ENCODE measurements at places on chromosomes 5 and 9.

- no peak for DNase-seq
Measured at GRCh38 chr5:93874080-93874479, 132.7 kb upstream of the POU5F2 start.

DNA sequence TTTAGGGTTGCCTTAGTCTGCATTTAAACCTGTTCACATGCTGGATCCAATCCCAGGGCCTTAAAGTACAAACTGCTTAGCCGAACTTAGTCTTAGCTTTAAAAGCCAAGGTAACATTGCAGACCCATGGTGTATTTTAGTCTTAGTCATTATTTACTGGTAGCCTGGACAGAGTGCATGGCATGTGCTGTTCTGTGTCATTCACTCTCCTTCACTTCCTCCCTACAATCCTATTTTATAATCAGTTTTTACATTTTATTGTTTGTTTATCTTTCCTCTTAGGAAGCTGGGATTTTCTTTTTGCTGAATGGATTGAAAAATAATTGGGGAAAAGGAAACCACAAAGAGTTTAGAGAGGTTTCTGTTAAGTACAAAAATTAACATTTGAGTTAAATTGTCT, 29.4 kb upstream of the TAL2 start:
- no peak for DNase-seq

DNA sequence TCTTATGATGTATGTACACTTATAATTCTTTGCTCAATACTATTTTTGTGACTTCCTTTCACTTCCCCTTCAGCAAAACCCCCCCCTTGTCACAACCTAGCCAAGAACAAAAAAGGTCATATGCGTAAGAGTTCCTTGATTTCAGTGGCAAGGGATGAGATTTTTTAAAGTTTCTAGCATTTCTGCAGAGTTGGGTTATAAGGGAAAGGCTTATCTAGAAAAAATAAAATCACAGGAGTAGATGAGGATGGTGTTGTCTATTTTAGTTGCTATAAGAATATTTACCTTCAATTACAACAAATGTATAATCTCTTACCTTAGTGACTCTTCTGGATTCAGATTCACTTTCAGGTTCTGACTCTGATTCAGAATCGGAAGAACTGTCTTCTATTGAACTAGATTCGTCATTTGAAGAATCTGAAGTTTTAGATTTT, 184.6 kb downstream of the AP3B1 start:
- DNase-seq, result no peak

- DNase-seq, result peak; percentile 88
Measured at GRCh38 chr9:112793213-112793810, 42.8 kb downstream of the SNX30 start.

- DNase-seq, result no peak
Measured at GRCh38 chr5:21893161-21893560, 960.0 kb downstream of the CDH12 start.

GRCh38 chr5:2177244-2177643, 294.5 kb upstream of the IRX4 start:
- peak; percentile 14 for DNase-seq

GRCh38 chr9:92342825-92343488, 17.2 kb downstream of the CENPP start:
- DNase-seq, result no peak
